ENCODE measurements at places on chromosomes 16 and 17. TPM values are rescaled to one million over a fixed set of nuclear protein-coding genes. Genes with fewer than 3 reads are reported as not detected.

DNA sequence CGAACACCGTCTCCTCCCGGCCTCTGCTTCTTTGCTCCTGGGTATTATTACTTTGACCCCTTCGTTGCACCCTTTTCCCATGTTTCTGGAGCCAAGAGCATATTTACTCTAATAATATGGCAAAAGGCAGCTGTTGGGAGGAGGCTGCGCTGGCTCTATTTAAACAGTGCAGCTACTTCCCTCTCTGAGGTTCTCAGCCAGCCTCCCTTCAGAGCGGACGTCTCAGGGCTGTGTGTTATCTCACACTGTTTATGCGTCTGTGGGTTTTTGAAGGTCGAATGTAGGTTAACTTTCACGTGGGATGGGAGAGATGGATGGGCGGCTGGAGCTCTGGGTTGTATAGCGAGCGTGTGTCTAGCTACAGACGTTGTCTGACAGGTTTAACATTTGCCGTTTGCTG, 45.3 kb downstream of the COX4I1 start:
- H3K27ac ChIP-seq, result no peak overlapping the region
- no peak overlapping the region for H3K4me3 ChIP-seq
- H3K27me3 ChIP-seq, result peaks cover 49% of the 10 kb centered on the region
- no peak for DNase-seq

GRCh38 chr17:45823598-45823997, 21.1 kb upstream of the SPPL2C start:
- H3K4me3 ChIP-seq, result no peak overlapping the region
- H3K36me3 ChIP-seq, result no peaks in the 10 kb centered on the region
- H3K27ac ChIP-seq, result no peak overlapping the region
- H3K4me1 ChIP-seq, result no peaks in the 10 kb centered on the region

GRCh38 chr16:75279305-75279704, 27.9 kb upstream of the BCAR1 start:
- no peaks in the 10 kb centered on the region for H3K27me3 ChIP-seq
- peaks cover 3% of the 10 kb centered on the region for H3K4me1 ChIP-seq
- no peak overlapping the region for H3K27ac ChIP-seq
- no peak overlapping the region for H3K4me3 ChIP-seq
- DNase-seq, result no peak

DNA sequence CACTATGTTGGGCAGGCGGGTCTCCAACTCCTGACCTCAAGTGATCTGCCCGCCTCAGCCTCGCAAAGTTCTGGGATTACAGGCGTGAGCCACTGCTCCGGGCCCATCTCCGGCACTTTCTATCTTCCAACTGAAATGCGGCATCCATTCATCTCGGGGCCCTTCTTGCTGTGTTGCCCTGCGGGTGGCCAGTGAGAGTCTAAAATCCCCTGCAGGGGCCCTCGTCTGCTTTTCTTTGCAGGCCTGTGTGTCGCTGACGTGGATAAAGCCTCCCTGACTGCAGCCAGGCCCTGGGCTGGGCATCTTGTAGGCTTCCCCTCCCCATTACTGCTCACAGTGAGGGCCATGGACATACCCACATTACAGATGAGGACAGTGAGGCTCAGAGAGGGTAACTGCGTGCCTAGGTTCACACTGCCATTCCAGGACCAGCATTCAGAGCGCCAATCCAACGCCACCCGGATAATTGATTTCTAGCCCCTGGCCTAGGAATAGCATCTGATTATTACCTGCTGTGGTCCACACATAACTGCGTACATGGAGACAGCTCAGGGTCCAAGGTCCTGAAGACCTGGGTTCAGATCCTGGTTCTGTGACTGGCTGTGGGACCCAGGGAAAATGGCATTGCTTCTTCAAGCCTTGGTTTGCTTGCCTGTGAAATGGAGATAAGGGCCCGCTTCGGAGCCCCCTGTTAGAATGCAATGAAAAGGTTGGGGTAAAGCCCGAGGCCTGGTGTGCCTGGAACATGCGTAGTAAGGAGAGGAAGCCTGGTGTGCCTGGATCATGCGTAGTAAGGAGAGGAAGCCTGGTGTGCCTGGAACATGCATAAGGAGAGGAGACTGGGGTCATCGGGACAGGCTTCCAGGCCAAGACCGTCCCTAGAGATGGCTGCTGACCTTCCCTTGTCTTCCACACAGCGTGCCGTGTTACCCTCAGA, 25.0 kb downstream of the CRISPLD2 start:
- peaks cover 30% of the 10 kb centered on the region for H3K4me1 ChIP-seq
- H3K27me3 ChIP-seq, result peaks cover 3% of the 10 kb centered on the region
- H3K4me3 ChIP-seq, result no peak overlapping the region
- no peak overlapping the region for H3K27ac ChIP-seq
- no peak for DNase-seq
- H3K36me3 ChIP-seq, result peaks cover 41% of the 10 kb centered on the region

DNA sequence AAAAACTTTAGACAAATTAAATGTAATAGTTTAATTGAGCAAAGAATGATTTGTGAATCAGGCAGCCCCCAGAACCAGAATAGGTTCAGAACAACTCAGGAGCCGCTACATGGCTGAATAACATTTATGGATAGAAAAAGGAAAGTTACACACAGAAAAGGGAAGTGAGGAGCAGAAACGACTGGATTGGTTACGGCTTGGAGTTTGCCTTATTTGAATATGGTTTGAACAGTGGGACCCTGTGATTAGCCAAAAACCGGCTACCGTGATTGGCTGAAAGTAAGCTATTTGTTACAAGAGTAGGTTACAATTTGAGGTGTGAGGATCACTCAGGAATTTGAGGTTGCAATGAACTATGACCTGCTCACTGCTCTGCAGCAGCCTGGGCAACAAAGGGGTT, 1139.8 kb downstream of the CDH11 start:
- no peaks in the 10 kb centered on the region for H3K4me1 ChIP-seq
- H3K36me3 ChIP-seq, result no peaks in the 10 kb centered on the region
- H3K4me3 ChIP-seq, result no peak overlapping the region
- H3K27me3 ChIP-seq, result no peaks in the 10 kb centered on the region
- DNase-seq, result no peak

DNA sequence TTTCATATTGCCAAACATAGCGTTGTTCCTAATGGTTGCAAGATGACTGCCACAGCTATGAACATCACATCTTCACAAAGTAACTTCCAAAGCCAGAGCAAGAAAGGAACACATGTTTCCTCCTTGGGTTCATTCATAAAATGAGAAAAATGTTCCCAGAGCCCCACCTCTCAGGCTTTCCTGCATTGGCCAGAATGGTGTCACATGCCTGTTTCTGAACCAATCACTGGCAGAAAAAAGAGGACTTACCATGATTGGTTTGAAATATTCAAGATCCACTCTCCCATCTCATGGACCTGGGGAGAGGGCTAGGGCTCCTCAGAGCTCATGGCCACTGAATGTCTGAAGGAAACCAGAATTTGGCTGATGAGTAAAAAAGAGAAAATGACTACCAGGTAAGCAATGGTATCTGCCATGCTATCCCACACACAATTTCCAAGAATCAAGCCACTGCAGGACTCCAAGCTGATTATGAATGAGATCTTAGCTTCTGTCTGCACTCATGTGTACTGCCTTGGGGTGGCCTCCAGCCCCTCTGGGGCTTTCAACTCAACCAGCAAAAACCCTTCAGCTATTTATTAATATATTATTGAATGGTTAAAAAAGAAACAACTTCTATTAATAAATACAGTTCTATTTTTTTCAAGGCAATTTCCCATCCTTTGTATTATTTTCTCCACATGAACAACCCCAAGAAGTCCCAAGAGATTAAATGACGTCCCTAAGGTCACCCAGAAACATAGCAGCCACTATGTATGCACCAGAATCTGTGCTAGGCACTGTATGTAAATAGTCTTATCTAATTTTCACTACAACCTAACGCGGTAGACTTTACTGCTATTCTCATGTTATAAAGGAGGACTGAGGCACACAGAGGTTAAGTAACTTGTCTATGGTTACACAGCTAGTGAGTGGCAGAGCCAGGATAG, 61.4 kb upstream of the TMC5 start:
- H3K4me3 ChIP-seq, result no peak overlapping the region
- no peak for DNase-seq
- no peak overlapping the region for H3K27ac ChIP-seq
- H3K4me1 ChIP-seq, result no peaks in the 10 kb centered on the region
- peaks cover 6% of the 10 kb centered on the region for H3K27me3 ChIP-seq
- H3K36me3 ChIP-seq, result no peaks in the 10 kb centered on the region

DNA sequence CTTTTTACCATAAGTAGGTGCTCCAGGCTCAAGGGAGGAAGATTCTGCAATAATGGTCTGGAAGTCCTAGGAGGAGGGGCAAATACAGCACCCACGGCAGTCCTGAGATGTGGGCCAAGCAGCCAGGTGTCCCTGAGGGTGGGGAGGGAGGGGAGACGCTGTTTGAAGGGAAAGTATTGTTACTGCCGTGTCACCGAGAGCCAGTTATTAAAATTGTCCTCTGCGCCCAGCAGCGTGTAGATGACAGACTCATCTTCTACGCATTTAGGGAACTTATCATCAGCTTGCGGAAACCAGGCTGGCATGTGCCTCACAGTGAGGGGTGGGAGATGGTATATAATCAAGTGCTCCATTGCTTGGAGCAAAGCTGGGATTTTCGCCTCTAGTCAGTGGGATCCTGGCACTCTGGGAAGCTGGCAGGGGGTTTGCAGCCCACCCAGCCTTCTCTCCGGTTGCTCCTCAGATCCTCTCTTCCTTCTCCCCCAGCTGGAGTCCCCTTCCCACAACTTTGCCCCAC, 104.6 kb downstream of the OR1D5 start:
- no peaks in the 10 kb centered on the region for H3K27me3 ChIP-seq
- H3K27ac ChIP-seq, result no peak overlapping the region
- H3K4me1 ChIP-seq, result peaks cover 22% of the 10 kb centered on the region
- DNase-seq, result no peak

GRCh38 chr16:12079412-12079965, 103.0 kb downstream of the SNX29 start:
- no peaks in the 10 kb centered on the region for H3K4me1 ChIP-seq
- H3K27me3 ChIP-seq, result no peaks in the 10 kb centered on the region
- peaks cover 53% of the 10 kb centered on the region for H3K36me3 ChIP-seq
- H3K27ac ChIP-seq, result no peak overlapping the region
- DNase-seq, result no peak
- no peak overlapping the region for H3K4me3 ChIP-seq

DNA sequence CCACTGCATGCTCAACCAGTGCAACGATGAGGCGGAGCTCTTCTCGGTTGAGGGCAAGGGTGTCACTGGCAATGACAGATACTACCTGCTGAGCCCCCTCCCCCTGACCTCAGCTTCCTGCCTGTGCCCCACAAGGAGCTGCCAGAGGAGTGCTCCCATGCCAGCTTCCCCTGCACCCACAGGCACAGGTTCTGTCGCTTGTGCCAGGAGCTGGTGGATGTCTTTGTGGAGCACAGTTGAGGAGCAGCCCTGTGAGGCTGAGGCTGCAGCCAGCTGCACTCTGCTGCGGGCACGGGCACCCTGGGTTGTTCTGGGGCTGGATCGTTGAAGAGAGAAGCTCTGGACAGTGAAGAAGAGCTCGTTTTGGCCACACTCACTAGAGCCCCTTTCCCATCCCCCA, 165.3 kb upstream of the ZNF267 start:
- no peak for DNase-seq
- H3K4me3 ChIP-seq, result no peak overlapping the region
- peaks cover 60% of the 10 kb centered on the region for H3K36me3 ChIP-seq
- no peaks in the 10 kb centered on the region for H3K27me3 ChIP-seq

GRCh38 chr16:70745536-70746025, 55.4 kb downstream of the VAC14 start:
- DNase-seq, result no peak
- peaks cover 59% of the 10 kb centered on the region for H3K4me1 ChIP-seq
- H3K4me3 ChIP-seq, result no peak overlapping the region
- H3K27me3 ChIP-seq, result no peaks in the 10 kb centered on the region

- H3K4me1 ChIP-seq, result no peaks in the 10 kb centered on the region
- H3K27ac ChIP-seq, result no peak overlapping the region
- DNase-seq, result no peak
- no peaks in the 10 kb centered on the region for H3K27me3 ChIP-seq
Measured at GRCh38 chr17:5526821-5527598, 40.6 kb downstream of the MIS12 start.

- peaks cover 45% of the 10 kb centered on the region for H3K4me1 ChIP-seq
- H3K36me3 ChIP-seq, result no peaks in the 10 kb centered on the region
- H3K27ac ChIP-seq, result no peak overlapping the region
- no peaks in the 10 kb centered on the region for H3K27me3 ChIP-seq
Measured at GRCh38 chr16:67468731-67469130, 12.2 kb downstream of the ATP6V0D1 start.

- no peak for DNase-seq
- peaks cover 7% of the 10 kb centered on the region for H3K4me1 ChIP-seq
- H3K27me3 ChIP-seq, result no peaks in the 10 kb centered on the region
- peaks cover 8% of the 10 kb centered on the region for H3K36me3 ChIP-seq
- no peak overlapping the region for H3K4me3 ChIP-seq
Measured at GRCh38 chr17:4666296-4666695, 24.8 kb upstream of the ALOX15 start.

DNA sequence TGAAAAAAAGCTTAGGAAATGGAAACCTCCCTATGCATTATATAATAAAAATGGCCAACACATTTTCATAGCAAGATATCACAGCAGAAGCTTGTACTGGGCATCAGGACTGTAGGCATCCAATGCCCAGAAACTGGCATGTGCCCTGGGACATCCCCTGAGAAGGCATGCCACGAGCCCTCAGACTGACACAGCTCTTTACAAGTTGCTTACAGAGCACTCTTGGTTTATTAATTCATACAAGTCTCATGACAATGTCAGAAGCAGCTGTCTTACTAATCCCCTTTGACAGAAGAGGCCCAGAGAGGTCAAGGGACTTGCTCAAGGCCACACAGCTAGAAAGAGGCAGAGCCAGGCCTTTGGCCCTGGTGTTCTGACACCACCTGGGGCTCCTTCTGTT, 5.6 kb upstream of the CCL2 start:
- H3K27me3 ChIP-seq, result no peaks in the 10 kb centered on the region
- H3K27ac ChIP-seq, result no peak overlapping the region
- no peak for DNase-seq
- H3K36me3 ChIP-seq, result no peaks in the 10 kb centered on the region

GRCh38 chr16:16118337-16118736, 105.0 kb downstream of the ABCC6 start:
- no peaks in the 10 kb centered on the region for H3K4me1 ChIP-seq
- no peak overlapping the region for H3K27ac ChIP-seq
- no peaks in the 10 kb centered on the region for H3K27me3 ChIP-seq
- H3K36me3 ChIP-seq, result peaks cover 82% of the 10 kb centered on the region
- no peak for DNase-seq

GRCh38 chr17:38685491-38685890, 10.7 kb upstream of the EPOP start:
- DNase-seq, result no peak
- no peaks in the 10 kb centered on the region for H3K27me3 ChIP-seq
- no peak overlapping the region for H3K4me3 ChIP-seq
- no peaks in the 10 kb centered on the region for H3K4me1 ChIP-seq

Gene MAPK7
- total RNA-seq, result 47.1 TPM

Gene TP53TG3
- total RNA-seq, result not detected

Gene MCRIP1
- total RNA-seq, result 20.3 TPM

Gene ZSWIM7
- total RNA-seq, result 13.5 TPM

Gene GPR142
- not detected for total RNA-seq

Gene CACNG5
- not detected for total RNA-seq
